ENCODE measurements at places on chromosomes 2 and 18.
A peak's percentile ranks its signal among the peaks of the same experiment; 100 is the strongest.

DNA sequence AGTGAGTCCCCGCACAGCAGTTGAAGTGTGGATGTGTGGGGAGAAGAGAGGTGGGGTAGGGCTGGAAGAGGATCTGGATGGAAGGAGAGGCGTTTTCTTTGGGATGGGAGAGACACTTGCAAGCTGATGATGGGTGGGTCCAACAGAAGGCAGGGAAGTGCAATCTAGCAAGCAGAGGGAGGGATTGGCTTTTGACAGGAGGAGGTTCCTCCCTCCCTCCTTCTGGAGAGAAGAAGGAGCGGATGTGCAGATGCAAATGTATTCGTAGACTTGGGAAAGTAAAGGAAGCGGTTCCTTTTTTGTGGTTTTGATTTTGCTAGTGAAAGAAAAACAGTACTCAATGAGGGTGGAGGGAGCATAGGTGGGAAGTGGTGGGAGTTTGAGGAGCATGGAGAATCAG, 48.9 kb downstream of the LAMA3 start:
- no peaks in the 10 kb centered on the region for H3K36me3 ChIP-seq
- H3K4me1 ChIP-seq, result peaks cover 16% of the 10 kb centered on the region
- DNase-seq, result no peak
- H3K27ac ChIP-seq, result no peak overlapping the region
- no peak overlapping the region for H3K4me3 ChIP-seq

DNA sequence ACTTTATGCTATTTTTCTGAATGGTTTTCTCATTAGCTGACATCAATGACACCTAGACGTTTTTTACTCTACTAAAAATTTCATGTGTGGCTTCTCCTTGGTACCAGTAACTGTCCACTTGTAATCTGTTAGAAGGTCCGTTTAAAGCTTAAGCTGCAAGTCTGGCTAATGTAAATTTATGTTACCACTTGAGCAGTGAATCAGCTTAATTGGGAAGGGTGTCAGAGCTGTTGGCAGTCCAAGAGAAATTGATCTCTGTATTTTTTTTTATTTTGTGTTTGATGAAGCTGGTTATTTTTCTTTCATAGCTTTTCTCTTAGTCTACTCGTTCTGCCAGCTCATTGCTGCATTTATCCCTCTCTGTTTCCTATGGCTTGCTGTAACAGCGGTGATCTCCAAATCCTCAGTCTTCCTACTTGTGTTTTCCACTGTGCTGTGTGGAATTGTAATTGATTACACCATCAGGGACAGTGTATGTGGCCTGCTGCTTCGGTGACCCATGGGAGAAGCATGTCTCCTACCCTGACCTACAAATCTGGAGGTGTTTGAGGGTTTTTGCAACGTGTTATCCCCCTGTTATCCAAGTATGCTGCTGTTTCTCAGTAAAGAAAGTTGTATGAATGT, 724.2 kb upstream of the REG3G start:
- H3K27ac ChIP-seq, result no peak overlapping the region
- DNase-seq, result no peak
- H3K4me3 ChIP-seq, result no peak overlapping the region
- no peaks in the 10 kb centered on the region for H3K4me1 ChIP-seq

- H3K4me3 ChIP-seq, result no peak overlapping the region
- H3K27ac ChIP-seq, result no peak overlapping the region
- H3K36me3 ChIP-seq, result no peaks in the 10 kb centered on the region
- no peak for DNase-seq
- H3K27me3 ChIP-seq, result peaks cover 43% of the 10 kb centered on the region
- no peaks in the 10 kb centered on the region for H3K4me1 ChIP-seq
These were observed 509 bp downstream of the PIEZO2 start for GRCh38 chr18:11148680-11149440.

- no peak for DNase-seq
- H3K4me1 ChIP-seq, result peaks cover 20% of the 10 kb centered on the region
- H3K4me3 ChIP-seq, result no peak overlapping the region
- H3K27ac ChIP-seq, result no peak overlapping the region
These were observed 11.4 kb upstream of the RAB31 start for GRCh38 chr18:9696701-9697100.

- H3K27ac ChIP-seq, result peak overlapping the region; percentile 21
- no peak for DNase-seq
- peaks cover 30% of the 10 kb centered on the region for H3K4me1 ChIP-seq
- no peak overlapping the region for H3K4me3 ChIP-seq
- H3K27me3 ChIP-seq, result no peaks in the 10 kb centered on the region
These were observed 3.4 kb downstream of the MZT2B start for GRCh38 chr2:130185436-130185835.

DNA sequence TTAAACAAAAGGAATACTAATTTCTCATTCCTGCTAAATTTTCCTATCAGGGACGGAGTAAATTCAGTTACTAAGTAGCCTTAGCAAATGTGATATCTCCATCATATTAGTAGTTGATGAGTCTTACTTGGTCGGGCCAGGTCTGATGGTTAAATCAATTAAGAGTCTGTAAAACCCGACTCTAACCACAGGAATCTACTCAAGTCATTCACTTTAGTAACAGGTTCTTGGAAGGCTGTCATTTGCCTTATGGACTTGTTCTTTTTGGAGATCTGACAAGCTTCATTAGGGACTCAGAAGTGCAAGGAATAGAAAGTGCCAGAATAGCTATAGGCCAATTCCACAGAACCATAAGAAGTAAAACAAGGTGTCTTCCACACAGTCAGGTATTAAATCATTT, 119.0 kb downstream of the GCA start:
- no peak for DNase-seq
- H3K27ac ChIP-seq, result no peak overlapping the region
- H3K4me1 ChIP-seq, result no peaks in the 10 kb centered on the region
- H3K27me3 ChIP-seq, result peaks cover 2% of the 10 kb centered on the region
- H3K4me3 ChIP-seq, result no peak overlapping the region
- H3K36me3 ChIP-seq, result no peaks in the 10 kb centered on the region

DNA sequence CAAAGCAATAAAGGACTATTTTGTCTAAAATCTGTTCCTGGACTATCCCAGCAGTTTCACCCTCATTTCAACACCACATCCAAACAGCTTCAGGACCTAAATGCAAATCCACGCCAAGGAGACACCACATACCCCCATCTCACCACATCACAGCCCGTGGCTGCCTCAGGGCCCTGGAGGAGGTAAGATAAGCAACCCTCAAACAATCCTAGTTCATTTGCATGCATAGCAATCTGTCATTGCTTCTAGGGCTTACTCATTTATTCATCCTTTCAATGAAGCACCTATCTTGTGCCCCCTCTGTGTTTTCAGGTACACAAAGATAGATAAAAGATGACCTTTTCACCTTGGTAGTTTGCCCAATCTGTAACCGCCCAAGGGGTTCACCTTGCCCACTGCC, 86.5 kb downstream of the VSNL1 start:
- no peaks in the 10 kb centered on the region for H3K27me3 ChIP-seq
- no peak for DNase-seq
- no peak overlapping the region for H3K27ac ChIP-seq
- H3K4me3 ChIP-seq, result no peak overlapping the region
- no peaks in the 10 kb centered on the region for H3K4me1 ChIP-seq
- no peaks in the 10 kb centered on the region for H3K36me3 ChIP-seq

DNA sequence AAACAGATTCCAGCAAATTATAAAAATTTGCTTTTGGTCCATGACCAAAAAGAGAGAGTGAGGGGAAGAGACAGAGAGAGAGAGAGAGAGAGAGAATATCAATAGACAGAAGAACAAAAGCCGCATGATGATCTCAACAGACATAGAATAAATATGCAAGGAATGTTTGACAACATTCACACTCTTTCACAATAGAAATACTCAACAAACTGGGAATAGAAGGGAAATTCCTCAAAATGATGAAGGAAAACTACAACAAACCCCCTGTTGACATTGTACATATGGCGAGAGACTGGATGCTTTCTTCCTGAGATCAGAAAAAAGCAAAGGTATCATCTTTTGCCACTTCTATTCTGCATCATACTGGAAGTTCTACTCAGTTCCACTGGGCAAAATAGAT, 309.7 kb downstream of the RAD51AP2 start:
- no peak overlapping the region for H3K4me3 ChIP-seq
- H3K27ac ChIP-seq, result no peak overlapping the region
- no peaks in the 10 kb centered on the region for H3K36me3 ChIP-seq
- no peaks in the 10 kb centered on the region for H3K4me1 ChIP-seq
- H3K27me3 ChIP-seq, result no peaks in the 10 kb centered on the region
- DNase-seq, result no peak

GRCh38 chr18:9520666-9521065, 45.4 kb downstream of the RALBP1 start:
- no peaks in the 10 kb centered on the region for H3K27me3 ChIP-seq
- no peak for DNase-seq
- peaks cover 3% of the 10 kb centered on the region for H3K4me1 ChIP-seq
- no peak overlapping the region for H3K4me3 ChIP-seq
- peaks cover 34% of the 10 kb centered on the region for H3K36me3 ChIP-seq

DNA sequence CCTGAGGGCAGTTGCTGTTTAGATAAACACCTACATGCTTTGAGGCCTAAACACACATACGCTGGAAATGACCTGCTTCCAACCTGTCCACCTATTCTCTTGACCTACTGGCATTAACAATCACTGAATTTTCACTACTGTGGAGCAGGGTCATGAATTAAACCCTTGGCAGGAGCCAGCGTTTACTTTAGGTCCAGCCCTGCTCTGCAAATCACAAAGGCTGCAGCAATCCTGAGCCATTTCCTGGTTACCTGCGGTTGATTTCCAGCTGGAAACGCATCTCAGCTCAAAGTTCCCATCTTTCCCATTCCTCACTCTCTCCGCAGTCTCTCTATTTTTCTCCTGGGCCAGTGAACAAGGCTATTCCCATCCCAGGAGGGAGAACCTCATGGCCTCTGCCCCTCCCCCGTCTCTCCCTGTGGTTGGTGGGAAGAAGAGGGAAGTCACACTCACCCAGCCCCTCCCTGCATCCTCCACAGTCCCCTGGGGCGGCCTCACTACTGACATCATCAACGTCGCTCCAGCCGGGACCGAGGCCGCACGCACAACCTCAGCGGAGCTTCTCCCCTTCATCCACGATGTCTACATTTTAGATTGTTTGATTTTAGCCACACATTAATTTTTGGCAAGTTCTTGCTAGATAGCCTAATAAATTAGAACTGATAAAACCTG, 84.5 kb upstream of the SNTG2 start:
- H3K4me1 ChIP-seq, result no peaks in the 10 kb centered on the region
- no peak overlapping the region for H3K4me3 ChIP-seq
- H3K27ac ChIP-seq, result no peak overlapping the region
- no peaks in the 10 kb centered on the region for H3K36me3 ChIP-seq
- H3K27me3 ChIP-seq, result peaks cover 4% of the 10 kb centered on the region
